Urinary bladder (tissue), 4 donors: ENCODE measurements at places on chromosomes 11 and 22. TPM values are rescaled to one million over a fixed set of nuclear protein-coding genes. Genes with fewer than 3 reads are reported as not detected.

- DNase-seq: no peak
Observed at GRCh38 chr11:82996966-82997606, 74.6 kb downstream of the RAB30 start.

- no peak for DNase-seq
Observed at GRCh38 chr22:42160830-42161696, 30.5 kb upstream of the CYP2D6 start.

DNA sequence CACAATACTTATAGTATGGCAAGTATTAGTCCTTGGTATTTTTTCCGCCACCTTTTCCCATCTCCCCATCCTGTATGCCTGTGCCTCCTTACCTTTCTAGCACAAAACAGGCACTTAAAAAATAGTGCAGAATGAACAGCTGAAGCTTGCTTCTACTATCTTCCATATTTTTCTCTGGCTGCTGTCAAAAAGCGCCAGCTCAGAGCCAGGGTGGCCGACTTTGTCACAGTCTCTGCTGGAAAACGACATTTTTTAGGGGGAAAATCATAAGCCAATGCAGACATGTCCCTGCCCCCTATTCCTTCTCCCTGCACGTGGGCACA lies 26.5 kb upstream of the ROBO3 start:
- no peak for DNase-seq

GRCh38 chr11:1557904-1558774 lies 13.9 kb downstream of the DUSP8 start:
- DNase-seq: no peak

- DNase-seq: peak; percentile 78
Observed at GRCh38 chr11:57213342-57214097, 23.5 kb downstream of the APLNR start.

GRCh38 chr11:119447664-119448242 lies 24.8 kb upstream of the THY1 start:
- DNase-seq: no peak

GRCh38 chr22:45572444-45572843 lies 69.8 kb downstream of the FBLN1 start:
- no peak for DNase-seq

The SLC16A8 gene
- polyA plus RNA-seq: 0.52 TPM

The OR6A2 gene
- polyA plus RNA-seq: not detected

The ANO1 gene
- polyA plus RNA-seq: 10.4 TPM

- no peak for DNase-seq
Observed at GRCh38 chr11:12682288-12682687, 8.1 kb downstream of the TEAD1 start.

The MIOX gene
- not detected for polyA plus RNA-seq

DNA sequence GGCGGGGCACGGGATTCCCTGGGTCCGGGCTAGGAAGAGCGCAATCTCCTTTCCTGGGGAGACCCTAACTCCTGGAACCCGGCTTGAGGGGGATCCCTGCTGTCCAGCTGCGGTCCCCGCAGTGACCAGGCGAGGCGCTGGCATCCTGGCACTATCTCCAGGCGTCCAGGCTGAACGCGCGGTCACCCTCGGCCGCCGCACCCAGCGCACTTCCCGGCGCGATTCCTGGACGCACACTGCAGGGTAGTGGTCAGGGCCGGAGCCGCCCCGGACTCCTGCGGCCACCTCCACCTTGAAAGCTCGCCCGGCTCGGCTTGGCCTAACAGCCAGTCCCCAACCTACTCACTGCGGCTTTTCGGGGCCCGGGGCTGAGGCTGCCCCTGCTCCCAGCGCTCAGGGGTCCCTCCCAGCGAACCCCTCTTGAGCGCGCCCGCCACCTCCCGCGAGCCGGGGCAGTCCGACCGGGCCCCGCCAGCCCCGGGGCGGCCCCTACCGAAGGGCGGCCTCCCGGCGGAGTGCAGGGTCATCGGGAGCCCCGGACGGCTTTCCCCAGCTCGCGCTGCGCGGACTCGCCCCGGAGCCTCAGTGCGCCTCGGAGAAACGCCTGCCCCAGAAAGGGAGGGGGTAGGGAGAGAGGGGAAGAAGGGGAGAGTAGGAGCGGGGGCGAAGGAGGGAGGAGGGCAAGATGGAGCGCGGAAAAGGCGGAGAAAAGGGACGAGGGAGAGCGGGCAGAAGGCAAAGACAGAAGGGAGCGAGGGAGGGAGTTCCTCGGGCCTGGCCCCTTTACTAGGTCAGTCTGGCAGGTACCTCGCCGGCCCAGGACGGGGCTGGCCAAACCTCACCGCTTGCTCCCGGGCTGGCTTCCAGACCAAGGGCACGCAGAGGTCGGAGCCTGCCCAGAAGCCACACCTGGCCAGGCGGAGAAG lies 1.0 kb downstream of the POU2AF3 start:
- DNase-seq: no peak
